ENCODE measurements at places on chromosomes 12 and 14. TPM values are rescaled to one million over a fixed set of nuclear protein-coding genes. Genes with fewer than 3 reads are reported as not detected.
A peak's percentile ranks its signal among the peaks of the same experiment; 100 is the strongest.

DNA sequence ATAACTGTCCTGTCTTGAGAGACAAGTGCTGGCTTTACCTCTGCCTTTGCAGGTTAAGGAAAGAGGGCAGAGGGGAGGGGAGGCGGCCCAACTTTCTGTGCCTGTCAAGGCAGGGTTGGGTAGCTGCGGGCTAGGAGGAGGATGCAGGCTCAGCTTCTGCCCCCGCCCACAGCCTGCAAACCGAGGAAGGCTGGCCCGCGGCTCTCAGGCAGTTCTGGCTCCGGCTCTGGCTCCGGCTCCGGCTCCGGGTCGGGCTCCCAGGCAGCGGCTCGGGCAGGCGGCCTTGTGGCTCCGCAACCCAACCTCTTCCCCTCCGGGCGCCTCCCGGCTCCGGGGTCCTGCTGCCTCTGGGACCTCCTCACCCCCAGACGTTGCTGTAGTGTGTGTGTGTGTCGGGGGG is 92.9 kb downstream of the TMEM30B start:
- DNase-seq: no peak
- no peaks in the 10 kb centered on the region for H3K36me3 ChIP-seq
- H3K4me3 ChIP-seq: no peak overlapping the region
- H3K4me1 ChIP-seq: peaks cover 6% of the 10 kb centered on the region

GRCh38 chr14:56816574-56817391 is 6.5 kb upstream of the OTX2 start:
- H3K27me3 ChIP-seq: peaks cover 54% of the 10 kb centered on the region
- H3K4me1 ChIP-seq: no peaks in the 10 kb centered on the region
- no peak overlapping the region for H3K27ac ChIP-seq

GRCh38 chr12:120761519-120761934 is 35.9 kb downstream of the ACADS start:
- H3K27ac ChIP-seq: no peak overlapping the region
- H3K27me3 ChIP-seq: no peaks in the 10 kb centered on the region
- no peak overlapping the region for H3K4me3 ChIP-seq
- H3K36me3 ChIP-seq: peaks cover 5% of the 10 kb centered on the region
- no peak for DNase-seq

- H3K4me1 ChIP-seq: no peaks in the 10 kb centered on the region
- H3K27me3 ChIP-seq: no peaks in the 10 kb centered on the region
- no peak overlapping the region for H3K4me3 ChIP-seq
- peaks cover 40% of the 10 kb centered on the region for H3K36me3 ChIP-seq
- no peak for DNase-seq
- no peak overlapping the region for H3K27ac ChIP-seq
Observed at GRCh38 chr12:3655328-3655900, 97.5 kb downstream of the CRACR2A start.

DNA sequence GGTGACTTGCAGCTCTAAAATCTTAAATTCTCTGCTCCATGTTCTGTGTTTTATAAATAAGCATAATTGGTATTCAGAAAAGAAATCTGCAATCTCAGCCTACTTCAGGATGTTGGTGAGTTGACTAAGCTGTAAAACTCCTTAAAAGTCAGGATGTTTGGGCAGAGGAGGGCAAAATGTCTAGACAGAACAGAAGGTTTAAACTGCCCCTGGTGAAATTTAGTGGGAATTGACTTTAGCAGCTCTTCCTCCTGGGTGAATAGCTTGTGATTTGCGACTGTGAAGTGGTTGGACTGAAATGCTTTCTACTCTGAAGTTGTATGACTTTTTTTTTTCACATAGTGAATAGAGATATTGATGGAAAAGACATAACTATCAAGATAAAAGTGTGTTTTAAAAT is 85.8 kb downstream of the CAND1 start:
- no peak overlapping the region for H3K27ac ChIP-seq
- H3K36me3 ChIP-seq: no peaks in the 10 kb centered on the region
- no peak for DNase-seq
- peaks cover 6% of the 10 kb centered on the region for H3K4me1 ChIP-seq
- H3K27me3 ChIP-seq: no peaks in the 10 kb centered on the region

DNA sequence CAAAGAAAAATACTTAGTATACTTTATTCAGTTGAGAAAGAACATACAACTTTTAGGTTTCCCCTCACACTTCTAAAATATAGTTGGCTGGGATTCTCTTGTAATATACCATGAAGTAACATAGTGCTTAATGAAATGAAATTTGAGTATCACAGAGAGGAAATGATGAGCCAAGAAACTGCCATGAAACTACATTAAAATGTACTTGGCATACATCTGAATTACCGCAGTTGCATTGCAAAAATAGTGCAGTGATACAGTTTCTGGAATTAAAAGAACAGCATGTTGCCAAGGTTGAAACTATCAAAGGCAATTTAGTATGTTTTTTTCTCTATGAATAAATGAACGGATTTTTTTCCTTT is 389.2 kb downstream of the TMEM117 start:
- no peaks in the 10 kb centered on the region for H3K4me1 ChIP-seq
- H3K4me3 ChIP-seq: no peak overlapping the region
- H3K27me3 ChIP-seq: no peaks in the 10 kb centered on the region
- H3K27ac ChIP-seq: no peak overlapping the region
- DNase-seq: no peak

DNA sequence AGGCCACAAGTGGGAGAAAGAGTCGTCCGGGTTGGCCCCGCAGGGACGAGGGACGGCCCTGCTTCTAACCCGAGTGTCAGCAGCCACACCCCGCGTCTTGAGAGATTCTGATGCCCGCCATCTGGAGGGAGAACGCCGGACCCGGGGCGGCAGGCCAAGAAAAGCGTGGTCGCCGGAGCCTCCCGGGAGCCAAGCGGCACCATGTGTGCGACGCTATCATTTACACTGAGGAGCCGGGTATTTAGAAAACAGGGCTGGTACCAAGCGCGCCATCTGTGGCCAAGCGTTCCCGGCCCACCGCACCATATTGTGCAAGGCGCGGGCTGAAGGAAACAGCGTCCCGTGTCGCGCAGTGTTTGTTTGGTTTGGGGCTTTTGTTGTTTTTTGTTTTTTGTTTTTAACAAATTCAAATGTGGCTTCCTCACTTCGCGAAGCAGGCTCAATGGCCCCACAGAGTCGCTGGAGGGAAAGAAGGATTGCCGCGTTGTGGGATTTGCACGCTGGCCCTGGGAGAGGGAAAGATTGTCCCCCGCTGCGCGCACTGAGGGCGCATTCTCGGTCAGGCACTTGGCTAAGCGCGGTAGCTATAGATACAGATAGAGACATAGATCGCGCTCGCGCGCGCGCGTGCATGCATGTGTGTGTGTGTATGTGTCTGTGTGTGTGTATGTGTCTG is 153.8 kb downstream of the BCL11B start:
- no peaks in the 10 kb centered on the region for H3K27me3 ChIP-seq
- no peak overlapping the region for H3K27ac ChIP-seq
- no peak overlapping the region for H3K4me3 ChIP-seq
- no peaks in the 10 kb centered on the region for H3K36me3 ChIP-seq

DNA sequence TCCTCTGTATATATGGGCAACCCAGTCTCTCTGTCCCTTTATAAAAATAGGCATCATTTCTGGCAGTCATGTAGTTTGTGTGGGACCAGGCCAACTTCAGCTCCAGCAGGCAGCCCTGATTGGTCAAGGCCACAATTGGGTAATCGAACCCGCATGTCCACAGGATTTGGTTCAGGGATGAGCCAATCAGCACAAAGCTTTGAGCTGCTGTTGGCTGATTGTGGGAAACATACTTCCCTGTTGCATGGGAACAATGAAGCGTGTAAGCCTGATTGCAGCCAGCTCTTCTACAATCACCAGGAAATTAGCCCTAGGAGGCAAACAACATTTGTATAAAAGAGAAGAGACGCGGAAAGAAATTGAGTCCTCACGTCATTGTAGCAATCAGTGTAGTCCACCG is 328.6 kb downstream of the PCNX1 start:
- H3K27me3 ChIP-seq: peaks cover 16% of the 10 kb centered on the region
- peaks cover 4% of the 10 kb centered on the region for H3K4me1 ChIP-seq
- H3K4me3 ChIP-seq: no peak overlapping the region
- DNase-seq: no peak

DNA sequence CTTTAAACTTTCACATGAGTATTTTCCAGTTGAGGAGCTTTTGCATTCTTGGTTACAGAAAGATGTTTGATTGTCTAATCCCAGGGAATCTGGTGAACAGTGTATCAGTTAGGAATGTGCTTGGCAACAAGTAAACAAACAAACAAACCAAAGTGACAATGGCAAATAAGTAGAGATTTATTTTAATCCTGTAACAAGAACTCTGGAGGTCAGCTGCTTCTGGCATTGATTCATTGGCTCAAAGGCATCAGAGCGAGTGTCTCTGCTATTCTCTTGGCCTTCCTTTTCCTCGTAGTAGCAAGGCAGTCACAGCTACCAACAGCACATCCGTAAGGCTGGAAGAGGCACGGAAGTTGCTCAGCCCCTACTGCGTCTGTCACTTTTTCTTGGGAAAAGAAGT is 37.2 kb downstream of the CRADD start:
- H3K4me3 ChIP-seq: no peak overlapping the region
- no peaks in the 10 kb centered on the region for H3K27me3 ChIP-seq
- H3K27ac ChIP-seq: no peak overlapping the region
- no peak for DNase-seq
- peaks cover 11% of the 10 kb centered on the region for H3K4me1 ChIP-seq
- peaks cover 12% of the 10 kb centered on the region for H3K36me3 ChIP-seq

GRCh38 chr14:48963231-48963790 is 622.9 kb downstream of the RPS29 start:
- no peak overlapping the region for H3K27ac ChIP-seq
- peaks cover 11% of the 10 kb centered on the region for H3K27me3 ChIP-seq
- DNase-seq: no peak
- no peaks in the 10 kb centered on the region for H3K4me1 ChIP-seq
- H3K4me3 ChIP-seq: no peak overlapping the region
- no peaks in the 10 kb centered on the region for H3K36me3 ChIP-seq

- peaks cover 5% of the 10 kb centered on the region for H3K4me1 ChIP-seq
- DNase-seq: no peak
- H3K27ac ChIP-seq: no peak overlapping the region
- H3K4me3 ChIP-seq: no peak overlapping the region
Observed at GRCh38 chr14:32896979-32897697, 41.5 kb upstream of the NPAS3 start.

DNA sequence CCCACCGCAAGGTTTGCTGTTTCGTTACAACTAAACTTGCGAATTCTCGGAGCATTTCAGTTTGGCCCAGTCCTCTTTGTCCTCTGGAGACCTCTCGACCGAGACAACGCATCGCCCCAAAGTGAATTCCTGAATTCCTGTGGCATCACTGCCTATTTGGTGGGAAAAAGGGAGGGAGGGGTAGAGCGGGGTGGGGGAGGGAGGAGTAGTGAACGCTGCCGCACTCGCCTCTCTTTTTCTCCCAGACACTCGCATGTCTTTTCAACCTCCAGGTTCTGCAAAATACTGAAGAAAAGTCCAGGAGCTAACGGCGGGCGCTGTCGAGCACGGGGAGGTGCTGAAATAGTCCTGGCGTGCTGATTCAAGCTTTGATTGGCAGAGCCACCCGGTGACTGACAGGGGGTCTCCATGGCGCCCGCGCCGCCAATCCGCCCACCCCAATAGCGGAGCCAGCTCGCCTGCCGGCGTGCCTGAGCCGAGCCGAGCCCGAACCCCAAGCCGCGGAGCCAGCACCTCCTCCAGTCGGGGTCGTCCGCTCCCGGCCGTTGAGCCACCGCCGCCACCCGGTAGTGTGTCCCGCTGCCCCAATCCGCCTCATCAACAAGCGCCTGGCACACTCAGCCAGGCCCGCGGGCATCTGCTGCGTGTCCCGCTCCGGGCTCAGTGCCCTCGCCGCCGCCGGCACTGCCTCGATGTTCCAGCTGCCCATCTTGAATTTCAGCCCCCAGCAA is at the start of gene SIX6:
Gene SIX6, plus strand, starts transcription at position 440 of the 731 bp plus-strand sequence. Its CDS starts 253 bp downstream, at position 693.
- H3K36me3 ChIP-seq: no peaks in the 10 kb centered on the region
- peak within 1 kb of the TSS; percentile 41 for H3K27ac ChIP-seq
- H3K27me3 ChIP-seq: peaks cover 72% of the 10 kb centered on the region
- no peak for DNase-seq
- H3K4me1 ChIP-seq: peaks cover 28% of the 10 kb centered on the region
- H3K4me3 ChIP-seq: peak within 1 kb of the TSS; percentile 33

GRCh38 chr12:82440885-82441284 is 82.6 kb downstream of the METTL25 start:
- peaks cover 50% of the 10 kb centered on the region for H3K36me3 ChIP-seq
- no peaks in the 10 kb centered on the region for H3K27me3 ChIP-seq
- H3K4me3 ChIP-seq: no peak overlapping the region
- no peak for DNase-seq
- no peak overlapping the region for H3K27ac ChIP-seq

DNA sequence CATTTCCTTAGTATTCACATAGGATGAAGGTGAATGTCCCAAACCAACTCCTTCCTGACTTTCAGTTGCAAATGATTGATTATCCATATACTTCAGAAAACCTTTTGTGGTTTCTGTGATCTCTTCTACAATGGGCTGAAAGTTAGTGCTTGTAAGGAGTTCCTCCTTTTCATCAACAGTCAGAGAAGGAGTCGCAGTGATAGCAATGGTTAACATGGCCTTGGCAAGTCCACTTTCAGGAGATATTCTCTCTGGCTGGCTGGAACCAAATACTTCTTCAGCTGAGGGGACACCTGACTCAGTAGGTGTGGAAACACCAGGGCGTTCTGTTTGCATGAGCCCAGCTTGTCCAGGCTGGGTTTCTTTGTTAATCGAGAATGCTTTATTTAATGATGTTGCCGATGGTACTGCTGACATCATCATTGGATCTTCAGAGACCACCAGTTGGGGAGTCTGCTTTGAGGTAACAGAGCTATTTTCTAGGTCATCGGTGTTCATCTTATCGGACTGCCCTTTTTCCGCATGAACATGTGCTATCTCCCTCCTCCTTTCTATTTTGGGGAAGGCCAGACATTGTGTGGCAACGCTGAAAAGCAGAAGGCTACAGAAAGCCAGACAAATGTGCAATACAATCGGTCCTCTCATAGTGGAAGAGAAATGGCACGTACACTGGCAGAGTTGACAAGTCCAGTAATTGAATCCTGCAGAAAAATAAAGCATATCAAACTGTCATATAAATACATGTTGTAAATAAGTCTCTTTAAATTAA is 13.1 kb downstream of the ARMH4 start:
- DNase-seq: no peak
- no peak overlapping the region for H3K27ac ChIP-seq

The TMEM119 gene
- not detected for polyA plus RNA-seq

The MARCHF9 gene
- 14.7 TPM for polyA plus RNA-seq

The GDF3 gene
- not detected for polyA plus RNA-seq

The ENDOU gene
- not detected for polyA plus RNA-seq

The PPFIA2 gene
- not detected for polyA plus RNA-seq

The ANKS1B gene
- polyA plus RNA-seq: not detected

The RGS6 gene
- polyA plus RNA-seq: 0.22 TPM

The CD69 gene
- polyA plus RNA-seq: 1,049 TPM

Measured in naive B cell (primary cell).